ENCODE measurements at places on chromosomes 4 and X.

DNA sequence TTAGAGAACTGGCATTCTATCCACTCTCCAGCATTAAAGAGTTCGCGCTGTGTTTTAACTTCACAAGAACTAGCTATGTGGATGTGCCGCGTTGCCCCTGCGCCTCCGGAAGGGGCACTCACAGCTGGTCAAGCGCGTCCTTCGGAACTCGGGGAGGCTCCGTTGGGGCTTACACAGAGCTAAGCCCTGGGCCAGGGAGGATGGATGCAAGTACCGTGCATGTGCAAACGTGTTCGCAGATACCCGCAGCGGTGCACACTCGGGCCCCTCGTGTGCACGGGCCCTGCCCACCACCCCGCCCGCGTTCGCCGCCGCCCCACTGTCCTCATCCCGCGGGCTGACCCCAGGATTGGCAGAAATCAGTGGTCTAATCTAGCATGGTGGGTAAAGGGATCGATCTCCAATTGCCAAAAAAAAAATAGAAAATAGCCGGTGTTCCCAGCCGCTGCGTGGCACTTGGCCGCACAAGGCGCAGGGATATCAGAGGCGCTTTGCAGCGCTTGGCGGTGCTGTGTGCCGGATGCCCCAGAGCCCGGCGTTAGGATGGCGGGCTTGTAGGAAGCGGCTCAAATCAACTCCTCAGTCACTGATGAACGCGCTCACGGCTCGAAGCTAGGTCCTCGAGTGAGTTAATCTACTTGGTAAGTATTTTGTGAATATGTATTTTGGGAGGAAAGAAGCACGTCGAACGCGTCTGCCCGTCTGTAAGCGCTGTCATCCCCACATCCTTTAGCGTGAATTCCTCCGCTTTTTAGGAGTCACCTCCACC, 989 bp upstream of the PCDH10 start:
- DNase-seq, result peak; percentile 14

DNA sequence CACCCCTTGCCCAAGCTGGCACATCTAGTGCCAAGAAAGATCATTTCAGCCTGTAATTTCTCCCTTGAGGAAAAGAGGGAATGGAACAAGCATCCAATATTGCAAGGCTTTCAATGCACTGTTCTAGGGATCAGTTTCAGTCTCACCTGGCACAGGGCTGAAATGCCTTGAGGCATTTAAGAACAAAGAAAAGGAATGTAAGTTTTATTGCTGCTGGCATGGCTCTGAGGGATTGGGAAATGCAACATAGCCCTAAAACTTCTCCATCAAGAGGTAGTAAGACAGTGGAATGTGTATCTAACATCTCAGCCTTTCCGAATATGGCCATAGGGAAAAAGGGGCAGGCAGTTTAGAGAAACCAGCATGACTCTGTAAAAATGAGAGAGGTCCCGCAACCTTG, 732.6 kb upstream of the LCORL start:
- DNase-seq, result no peak

DNA sequence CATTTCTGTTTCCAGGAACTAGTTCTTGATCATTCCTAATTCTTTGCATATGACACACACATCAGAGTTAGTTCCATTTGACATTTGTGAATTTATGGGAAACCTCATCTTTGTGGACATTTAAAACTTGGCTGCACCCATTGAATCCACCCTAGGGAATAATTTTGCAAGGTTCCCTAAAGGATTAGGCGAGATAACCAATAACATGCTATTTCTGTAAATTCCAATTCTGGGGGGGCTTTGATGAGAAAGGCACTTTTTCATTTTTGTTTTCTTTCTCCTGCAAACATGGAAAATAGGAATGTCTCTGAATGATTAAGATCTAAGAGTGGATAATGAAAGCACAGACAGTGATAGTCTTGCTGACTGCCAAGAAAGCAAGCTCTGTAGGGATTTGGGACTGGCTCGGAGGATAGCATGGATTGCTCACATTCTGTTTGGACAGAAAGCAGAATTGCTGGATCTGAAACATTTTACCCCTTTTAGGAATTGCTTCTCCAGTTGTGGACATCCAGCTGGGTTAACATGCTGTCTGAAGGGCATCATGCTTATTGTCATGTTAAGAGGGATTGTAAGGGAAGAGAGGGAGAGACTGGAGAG, 145.1 kb downstream of the NHS start:
- DNase-seq, result no peak

DNA sequence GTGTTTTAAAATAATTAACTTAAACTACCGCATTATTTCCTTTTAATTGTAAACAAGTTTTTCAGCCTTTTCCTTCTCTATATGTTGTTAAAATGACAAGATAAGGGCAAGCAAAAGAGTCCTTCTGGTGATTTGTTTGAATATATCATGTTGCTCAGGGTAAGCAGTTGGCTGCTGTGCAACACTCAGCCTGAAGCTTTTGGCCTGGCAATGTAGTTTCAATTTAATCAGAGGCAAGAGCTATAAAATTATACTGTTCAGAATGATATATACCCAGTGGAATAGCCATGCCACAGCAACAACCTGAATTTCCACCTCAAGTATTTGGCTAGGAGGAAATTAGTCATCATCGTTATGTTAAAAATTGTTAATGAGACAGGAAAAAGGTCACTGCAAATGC, 53.4 kb downstream of the GRXCR1 start:
- DNase-seq, result no peak

GRCh38 chrX:63506320-63506719, 155.2 kb upstream of the SPIN4 start:
- DNase-seq, result no peak

GRCh38 chrX:11666164-11666563, 444 bp upstream of the ARHGAP6 start:
- no peak for DNase-seq

- peak; percentile 35 for DNase-seq
Measured at GRCh38 chr4:89434364-89434988, 126.9 kb upstream of the GPRIN3 start.

DNA sequence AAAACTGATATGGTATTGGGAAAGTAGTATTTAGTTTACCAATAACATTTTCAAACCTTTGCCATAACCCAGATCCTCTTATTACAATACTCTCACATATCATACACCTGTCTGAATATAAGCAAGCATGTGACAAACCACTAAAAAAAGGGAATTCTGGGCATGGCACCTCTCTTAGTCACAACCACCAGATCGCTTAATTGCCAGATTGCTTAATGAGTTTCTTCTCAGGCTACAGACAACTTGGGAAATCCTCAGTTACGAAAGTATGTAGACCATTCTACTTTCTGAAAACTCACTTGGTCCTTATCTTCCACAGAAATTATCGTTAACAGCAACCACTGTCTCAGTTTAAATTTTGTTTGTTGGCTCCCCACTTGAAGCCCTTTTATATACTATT, 2.1 kb downstream of the NAF1 start:
- no peak for DNase-seq

DNA sequence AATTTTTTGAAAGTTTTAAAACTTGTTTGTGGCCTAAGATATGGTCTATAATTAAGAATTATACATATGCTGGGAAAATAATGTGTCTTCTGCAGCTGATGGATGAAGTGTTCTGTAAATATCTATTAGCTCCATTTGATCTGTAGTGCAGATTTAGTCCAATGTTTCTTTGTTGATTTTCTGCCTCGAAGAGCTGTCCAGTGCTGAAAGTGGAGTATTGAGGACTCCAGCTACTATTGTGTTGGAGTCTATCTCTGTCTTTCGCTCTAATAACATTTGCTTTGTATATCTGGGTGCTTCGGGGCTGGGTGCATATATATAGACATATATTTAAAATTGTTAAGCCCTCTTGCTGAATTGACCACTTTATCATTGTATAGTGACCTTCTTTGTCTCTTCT, 2127.3 kb downstream of the PCDH7 start:
- DNase-seq, result no peak

GRCh38 chr4:137310593-137311490, 221.5 kb downstream of the PCDH18 start:
- DNase-seq, result no peak

DNA sequence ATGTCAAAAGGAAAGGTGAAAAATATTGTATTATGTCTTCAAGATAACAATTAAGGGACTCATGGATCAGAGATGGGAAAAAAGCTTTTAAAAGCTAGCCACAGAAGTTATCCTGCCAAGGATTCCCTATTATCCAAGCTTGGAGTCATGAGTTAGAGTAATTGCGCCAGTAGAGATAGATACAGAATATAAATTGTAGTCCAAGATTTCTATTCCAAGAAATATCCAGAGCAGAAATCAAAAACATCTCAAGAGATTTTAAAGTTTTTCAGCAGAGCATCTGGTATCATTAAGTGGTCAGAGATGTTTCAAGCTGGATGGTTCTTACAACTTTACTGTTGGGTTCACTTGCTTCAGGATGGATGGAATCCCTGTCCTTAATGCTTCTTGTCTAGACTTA, 186.7 kb downstream of the PCDH18 start:
- DNase-seq, result no peak

- DNase-seq, result peak; percentile 44
Measured at GRCh38 chr4:105633241-105633640, 75.2 kb downstream of the INTS12 start.

- DNase-seq, result no peak
Measured at GRCh38 chr4:83964996-83965541, 429.2 kb downstream of the GPAT3 start.

DNA sequence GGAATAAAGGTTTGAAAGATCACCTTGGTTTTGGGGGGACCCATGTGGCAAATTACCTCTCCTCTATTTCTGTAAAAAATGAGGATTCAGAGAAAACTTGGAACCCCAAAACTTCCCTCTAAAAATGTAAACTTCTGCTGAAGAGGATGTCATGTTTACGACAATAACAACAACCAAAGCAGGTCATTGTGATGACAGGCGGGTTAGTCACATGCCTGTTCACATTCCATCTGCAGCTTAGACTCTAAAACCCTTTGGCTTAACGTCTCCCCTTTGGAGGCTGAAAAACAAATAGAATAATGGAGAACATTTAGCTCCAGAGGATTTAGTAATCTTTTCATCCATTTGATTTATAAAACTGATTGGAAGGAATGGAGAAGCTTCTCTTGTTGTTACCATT, 75.0 kb upstream of the FAM9C start:
- DNase-seq, result no peak

- no peak for DNase-seq
Measured at GRCh38 chrX:100677611-100678181, 33.7 kb downstream of the SRPX2 start.

DNA sequence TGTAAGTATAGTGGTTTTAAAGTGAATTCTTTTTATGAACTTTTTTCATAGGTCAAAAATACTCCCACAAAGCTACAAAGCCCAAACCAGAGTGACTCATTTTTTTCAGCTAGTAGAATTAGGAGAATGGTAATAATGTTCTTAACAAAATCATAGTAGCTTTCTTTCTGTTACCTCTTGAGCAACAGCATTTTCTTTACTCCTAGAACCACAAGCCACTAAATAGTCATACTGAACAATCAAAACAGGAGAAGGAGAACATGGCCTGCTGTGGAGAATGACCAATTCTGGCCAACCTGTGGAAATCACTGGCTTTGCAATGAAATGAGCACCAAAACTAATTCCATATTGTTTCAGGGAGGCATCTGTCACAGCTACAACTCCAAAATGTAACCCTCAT, 112.9 kb downstream of the AMMECR1 start:
- DNase-seq, result no peak

DNA sequence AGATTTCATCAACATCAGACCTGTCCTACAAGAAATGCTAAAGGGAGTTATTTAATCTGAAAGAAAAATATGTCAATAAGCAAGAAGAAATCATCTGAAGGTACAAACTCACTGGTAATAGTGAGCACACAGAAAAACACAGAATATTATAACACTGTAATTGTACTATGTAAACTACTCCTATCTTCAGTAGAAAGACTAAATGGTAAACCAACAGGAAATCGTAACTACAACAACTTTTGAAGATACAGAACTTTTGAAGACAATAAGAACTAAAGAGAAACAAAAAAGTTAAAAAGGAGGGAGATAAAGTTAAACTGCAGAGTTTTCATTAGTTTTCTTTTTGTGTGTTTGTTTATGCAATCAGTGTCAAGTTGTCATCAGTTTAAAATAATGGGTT, 12.4 kb downstream of the MED14 start:
- no peak for DNase-seq

DNA sequence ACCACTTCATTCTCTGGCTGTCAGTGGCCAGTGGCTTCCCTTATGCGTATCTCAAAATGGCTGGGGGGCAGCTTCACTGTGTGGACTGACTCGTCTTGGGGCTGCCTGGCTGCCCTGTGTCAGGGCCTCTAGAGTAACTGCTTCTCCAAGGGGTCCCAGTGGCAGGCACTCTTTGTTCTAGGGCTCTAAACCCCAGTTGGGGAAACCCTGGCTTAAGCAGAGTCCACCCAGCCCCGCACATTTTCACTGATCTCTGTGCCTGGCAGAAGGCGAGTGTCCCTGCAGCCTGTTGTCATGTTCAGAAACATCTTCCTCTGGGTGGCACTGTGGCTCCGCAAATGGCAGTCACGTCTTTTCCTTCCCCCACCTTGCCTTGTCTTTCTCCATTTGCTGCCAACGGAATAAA, 59.7 kb downstream of the NBDY start:
- no peak for DNase-seq

GRCh38 chr4:108483650-108484049, 136.7 kb upstream of the RPL34 start:
- DNase-seq, result no peak

DNA sequence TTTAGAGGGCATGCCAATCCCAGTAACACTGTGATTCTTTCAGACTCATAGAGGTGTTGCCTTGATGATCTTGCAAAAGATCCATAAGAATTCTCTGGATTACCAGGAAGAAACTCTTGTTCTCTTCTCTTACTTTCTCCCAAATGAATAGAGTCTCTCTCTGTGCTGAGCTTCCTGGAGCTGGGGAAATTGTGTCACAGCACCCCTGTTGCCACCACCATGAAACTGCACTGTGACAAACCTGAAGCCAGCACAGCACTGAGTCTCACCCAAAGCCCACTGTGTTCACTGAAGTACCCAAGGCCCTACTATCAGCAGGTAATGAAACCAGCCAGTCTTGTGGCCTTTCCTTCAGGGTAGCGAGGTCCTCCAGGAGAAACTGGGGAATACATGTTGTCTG, 332.7 kb upstream of the FGF16 start:
- DNase-seq, result no peak

DNA sequence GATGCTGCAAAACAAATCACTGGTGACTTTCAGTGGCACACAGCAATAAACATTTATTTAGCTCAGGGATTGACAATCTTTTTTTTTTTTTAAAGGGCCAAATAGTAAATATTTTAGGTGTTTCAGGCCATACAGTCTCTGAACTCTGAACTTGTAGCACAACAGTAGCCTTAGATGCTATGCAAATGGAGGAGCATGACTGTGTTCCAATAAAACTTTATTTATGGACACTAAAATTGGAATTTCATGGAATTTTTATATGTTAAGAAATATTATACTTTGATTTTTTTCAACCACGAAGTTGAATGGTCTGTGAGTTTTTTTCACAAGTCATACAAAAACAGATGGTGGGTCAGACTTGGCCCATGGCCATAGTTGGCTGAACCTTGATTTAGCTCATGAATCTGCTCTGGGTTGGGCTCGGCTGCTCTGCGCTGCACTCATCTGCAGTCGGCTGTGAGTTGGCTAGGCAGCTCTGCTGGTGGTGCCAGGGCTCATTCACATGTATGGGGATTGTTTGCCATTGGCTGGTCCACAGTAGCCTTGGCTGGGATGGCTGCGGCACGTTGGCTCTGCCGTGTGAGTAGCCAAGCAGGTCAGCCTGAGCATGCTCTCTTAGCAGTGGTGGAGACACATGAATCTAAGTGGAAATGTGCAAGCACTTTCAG, 231.7 kb upstream of the PGRMC2 start:
- DNase-seq, result no peak

- no peak for DNase-seq
Measured at GRCh38 chrX:2547736-2548135, 47.0 kb upstream of the DHRSX start.
